Non-pigmented ciliary epithelial cell (primary cell): ENCODE measurements at places on chromosomes 7 and 10.
A peak's percentile ranks its signal among the peaks of the same experiment; 100 is the strongest.

GRCh38 chr10:61990761-61991135 lies 89.2 kb downstream of the ARID5B start:
- no peak for DNase-seq

DNA sequence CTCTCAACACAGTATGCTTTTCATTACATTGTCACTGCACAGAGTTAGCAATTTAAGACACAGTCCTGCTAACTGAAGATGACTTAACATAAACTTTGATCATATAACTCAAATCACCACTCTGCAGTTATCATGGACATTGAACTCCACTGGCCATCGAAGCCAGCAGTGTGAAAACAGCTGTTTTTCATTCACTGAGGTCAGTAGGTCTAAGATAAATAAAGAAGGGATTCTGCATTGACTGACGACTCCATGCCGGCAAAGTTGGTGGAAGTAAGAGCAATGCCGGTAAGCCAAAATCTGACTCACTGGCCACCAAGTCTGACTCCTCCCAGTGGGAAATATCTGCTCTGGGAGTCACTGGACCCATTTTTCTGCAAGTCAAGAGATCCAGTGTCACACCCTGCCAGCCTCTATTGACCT lies 449.9 kb upstream of the ANKRD30A start:
- peak; percentile 63 for DNase-seq

- no peak for DNase-seq
Observed at GRCh38 chr10:102658802-102659201, 14.5 kb downstream of the TRIM8 start.

GRCh38 chr10:16699435-16700057 lies 117.7 kb downstream of the RSU1 start:
- no peak for DNase-seq

DNA sequence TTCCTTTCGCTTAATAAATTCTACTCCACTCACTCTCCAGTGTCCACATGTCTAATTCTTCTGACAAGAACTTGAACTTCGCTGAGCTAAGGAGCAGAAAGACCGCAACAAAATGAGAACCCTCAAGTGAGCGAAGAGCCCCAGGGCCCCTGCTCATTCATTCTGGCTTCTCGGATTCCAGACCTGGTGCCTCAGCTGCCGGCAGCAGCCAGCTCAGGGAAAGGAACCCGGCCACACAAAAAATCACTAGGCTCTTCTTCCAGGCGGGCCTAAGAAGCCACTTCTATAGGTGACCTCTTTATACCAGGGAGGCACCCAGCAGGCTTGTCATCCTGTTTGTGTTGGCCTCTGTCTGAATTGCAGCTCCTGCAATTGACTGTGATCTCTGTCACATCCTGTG lies 33.3 kb downstream of the OTUD1 start:
- DNase-seq = no peak

GRCh38 chr10:80466724-80467326 lies 12.7 kb downstream of the TSPAN14 start:
- DNase-seq = no peak

GRCh38 chr10:13559124-13559700 lies 27.6 kb upstream of the PRPF18 start:
- no peak for DNase-seq

DNA sequence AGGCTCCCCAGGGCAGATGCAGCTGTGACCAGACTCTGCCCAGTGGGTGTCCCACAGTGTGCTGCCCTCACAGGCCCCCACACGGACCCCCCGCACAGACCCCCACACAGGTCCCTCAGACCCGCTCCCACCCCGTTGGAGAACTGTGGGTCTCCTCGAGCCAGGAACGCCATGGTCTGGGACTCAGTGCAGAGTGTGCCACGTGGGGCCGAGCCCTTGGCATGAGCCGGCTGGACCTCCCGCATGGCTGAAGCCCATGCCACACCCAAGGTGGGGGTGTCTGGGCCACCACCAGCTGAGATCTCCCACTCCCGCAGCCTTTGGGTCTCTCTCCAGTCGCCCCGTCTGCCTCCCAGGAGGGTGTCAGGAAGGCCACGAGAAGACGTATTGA lies 34.3 kb downstream of the JAKMIP3 start:
- DNase-seq = no peak

- no peak for DNase-seq
Observed at GRCh38 chr7:94594882-94595281, 61.1 kb downstream of the SGCE start.

DNA sequence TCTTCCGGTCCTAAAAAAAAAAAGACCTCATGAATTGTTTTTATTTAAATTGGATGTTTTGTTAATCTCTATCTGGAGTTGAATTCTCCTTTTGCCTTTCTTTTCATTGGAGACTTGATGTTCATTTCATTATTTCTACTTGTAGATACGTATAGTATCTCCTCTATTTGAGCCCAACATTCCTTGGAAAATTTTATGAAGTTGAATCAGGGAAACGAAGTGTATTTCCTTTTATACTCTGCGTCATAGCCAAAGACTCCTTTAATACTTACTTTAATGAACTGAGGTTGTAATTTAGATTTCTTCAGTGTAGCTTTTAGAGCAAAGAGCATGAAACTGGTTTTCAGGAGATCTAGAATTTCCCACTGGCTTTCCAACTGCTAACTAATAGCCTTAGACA lies 132.4 kb downstream of the KIAA1217 start:
- no peak for DNase-seq

- DNase-seq = no peak
Observed at GRCh38 chr10:69848454-69848853, 46.7 kb downstream of the COL13A1 start.

DNA sequence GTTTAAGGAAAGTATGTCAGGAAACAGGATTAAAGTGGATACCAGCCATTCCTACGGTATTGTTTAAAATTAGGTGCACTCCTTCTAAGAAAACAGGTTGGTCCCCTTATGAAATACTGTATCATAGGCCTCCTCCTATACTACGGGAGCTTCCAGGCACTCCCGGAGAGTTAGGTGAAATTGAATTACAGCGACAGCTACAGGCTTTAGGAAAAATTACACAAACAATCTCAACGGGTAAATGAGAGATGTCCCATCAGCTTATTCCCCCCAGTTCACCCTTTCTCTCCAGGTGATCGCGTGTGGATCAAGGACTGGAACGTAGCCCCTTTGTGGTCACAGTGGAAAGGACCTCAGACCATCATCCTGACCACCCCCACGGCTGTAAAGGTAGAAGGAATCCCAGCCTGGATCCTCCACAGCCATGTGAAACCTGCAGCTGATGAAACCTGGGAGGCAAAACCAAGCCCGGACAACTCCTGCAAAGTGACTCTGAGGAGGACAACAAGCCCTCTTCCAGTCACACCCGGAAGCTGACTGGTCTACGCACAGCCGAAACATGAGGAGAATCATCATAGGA lies 25.1 kb upstream of the GHITM start:
- no peak for DNase-seq

DNA sequence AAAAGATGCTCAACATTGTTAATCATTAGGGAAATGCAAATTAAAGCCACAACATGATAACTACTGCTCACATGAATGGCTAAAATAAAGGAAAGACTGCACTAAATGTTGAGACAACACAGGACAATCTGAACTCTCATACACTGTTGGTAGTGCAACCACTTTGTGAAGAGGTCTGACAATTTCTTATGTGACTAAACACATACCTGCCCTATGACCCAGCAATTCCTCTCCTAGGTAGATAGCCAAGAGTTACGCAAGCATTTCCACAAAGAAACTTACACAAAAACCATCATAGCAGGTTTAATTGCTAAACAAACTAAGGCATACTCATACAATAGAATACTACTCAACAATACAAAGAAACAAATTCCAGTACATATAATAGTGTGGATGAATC lies 41.8 kb upstream of the HERPUD2 start:
- no peak for DNase-seq

DNA sequence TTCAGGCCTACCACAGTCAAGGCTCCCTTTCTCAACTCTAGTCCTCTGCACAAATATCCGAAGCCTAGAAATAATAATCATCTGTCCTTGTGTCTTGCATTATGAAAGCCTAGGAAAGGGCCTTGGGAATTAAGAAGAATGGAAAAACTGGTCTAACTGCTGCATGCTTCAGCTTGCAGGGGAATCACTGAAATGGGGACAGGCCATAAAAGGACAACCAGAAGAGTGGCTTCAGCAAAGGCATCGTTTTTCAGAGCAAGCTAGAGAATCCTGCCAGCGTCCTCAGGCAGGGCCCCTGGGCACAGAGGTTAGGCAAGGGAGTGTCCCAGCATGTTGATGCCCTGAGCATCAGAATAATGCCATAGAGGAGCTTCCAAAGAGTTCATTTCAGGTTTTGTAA lies 13.2 kb downstream of the ERVW-1 start:
- DNase-seq = no peak

DNA sequence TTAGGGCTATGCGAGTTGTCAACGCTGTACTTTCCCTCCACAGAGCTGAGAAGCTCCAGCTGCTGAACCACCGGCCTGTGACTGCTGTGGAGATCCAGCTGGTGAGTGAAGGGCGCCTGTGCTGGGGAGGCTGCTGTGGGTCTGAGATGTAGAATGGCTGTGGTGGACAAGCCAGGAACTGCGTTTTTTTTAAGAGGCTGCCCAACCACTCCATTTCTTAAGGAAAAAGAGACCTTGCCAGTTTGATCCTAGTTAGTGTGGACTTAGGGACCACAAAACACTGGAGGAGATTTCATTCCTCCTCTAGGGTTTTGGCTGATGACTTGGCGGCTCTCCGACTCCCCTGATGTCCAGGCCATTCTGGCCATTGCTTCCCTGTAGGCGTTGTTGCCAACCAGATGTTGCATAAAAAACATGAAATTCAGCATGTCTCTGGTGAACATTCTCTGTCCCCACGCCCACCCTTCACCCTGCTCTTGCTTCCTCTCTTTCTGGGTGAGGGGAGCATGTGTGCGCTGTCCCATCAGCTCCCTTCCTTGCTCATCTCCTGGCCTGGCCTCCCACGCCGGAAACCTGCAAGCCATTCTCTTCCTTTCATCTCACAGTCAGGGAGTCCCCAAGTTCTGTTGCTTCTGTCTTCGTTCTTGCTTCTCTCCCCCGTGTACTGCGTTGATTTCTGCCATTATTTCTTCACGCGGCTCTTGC lies 30.9 kb downstream of the CRCP start:
- no peak for DNase-seq

- no peak for DNase-seq
Observed at GRCh38 chr7:21754963-21755362, 190.7 kb downstream of the CDCA7L start.

DNA sequence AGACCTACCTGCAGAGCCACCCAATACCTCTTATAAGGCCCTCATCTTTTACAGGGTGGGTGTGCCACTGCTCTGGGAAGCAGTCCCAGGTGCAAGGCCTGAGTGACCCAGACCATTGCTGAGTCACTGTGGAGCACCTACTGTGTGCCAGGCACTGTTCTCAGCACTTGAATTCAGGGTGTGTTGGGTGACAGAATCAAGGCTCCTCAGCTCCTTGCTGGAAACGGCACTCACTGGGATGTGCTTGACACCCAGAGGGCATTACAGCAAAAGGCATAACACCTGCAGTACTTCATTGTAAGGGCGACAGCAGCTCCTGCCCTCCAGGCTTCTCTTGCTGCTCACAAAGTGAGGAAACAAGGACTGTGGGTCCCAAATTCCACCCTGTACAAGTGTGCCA lies 7.1 kb downstream of the CAMK2B start:
- DNase-seq = no peak

DNA sequence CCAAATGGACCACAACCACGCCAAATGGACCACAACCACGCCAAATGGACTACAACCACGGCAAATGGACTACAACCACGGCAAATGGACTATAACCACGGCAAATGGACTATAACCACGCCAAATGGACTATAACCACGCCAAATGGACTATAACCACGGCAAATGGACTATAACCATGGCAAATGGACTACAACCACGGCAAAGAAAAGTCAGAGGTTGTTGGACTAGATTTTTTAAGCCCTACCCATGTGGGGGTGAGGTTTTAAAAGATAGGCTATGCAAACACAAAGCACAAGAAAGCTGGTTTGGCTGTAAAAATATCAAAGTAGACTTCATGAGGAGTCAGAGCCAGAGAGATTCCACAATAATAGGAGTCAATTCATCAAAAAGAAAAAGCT lies 55.8 kb downstream of the NCAPG2 start:
- no peak for DNase-seq

DNA sequence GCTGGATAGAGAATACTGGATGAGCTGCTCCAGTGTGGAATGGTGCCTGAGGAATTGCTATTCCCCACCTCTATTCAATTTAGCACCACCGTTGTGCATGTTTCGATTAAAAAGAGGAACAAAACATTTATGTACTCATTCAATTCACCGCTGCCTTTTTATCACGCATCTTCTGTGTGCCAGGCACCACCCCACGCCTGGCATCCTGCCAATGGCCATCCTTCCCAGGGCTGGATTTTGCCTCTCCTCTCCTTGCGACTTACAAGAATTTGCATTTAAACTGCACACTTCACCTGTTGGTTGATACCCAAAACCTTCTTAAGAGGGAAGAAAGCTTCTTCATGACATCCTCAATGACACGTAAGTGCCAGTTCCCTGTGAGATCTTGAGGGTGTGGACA lies 110.2 kb upstream of the DPP6 start:
- no peak for DNase-seq

- no peak for DNase-seq
Observed at GRCh38 chr10:76631884-76632766, 1005.5 kb downstream of the KCNMA1 start.

DNA sequence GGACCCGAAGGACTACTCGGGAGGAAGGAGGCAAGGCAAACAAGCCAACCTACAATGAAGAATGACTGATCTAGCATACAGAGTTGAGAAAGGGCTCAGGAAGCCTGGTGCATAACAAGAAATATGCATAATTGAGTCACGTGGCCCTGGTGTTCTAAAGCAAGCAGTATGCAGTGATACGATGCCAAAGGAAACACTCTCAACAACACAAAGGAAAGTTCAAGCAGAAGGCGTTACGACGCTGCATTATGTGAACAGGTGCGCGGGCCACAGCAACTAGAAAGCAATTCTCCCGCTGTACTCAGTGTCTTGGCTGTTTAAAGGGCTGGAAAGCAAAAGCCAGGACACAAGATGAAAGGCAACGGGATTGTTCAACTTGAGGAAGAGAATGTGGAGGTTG lies 100.8 kb downstream of the PRTFDC1 start:
- DNase-seq = no peak

DNA sequence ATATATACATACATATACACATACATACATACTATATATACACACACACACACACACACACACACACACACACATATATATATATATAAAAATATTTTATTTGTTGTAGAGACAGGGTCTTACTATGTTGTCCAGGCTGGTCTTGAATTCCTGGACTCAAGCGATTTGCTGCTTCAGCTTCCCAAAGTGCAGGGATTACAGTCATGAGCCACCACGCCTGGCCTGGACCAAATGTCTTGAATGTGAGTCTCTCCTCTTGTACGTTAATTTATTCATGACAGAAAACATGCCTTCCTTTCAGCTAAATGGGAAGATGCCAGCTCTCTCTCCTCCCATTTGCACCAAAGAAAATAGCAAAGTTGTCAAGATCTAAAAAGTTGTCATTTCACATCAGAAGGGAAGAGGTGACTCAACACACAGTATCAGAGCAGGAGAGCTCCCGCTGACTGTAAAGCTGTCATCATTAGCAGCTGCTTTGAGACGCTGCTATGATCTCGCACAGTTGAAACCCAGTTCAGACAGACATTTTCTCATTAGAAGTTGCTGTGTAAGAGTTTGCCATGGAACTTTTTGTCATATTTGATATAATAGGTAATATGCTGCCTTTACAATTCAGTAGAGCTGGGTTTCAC lies 224.3 kb downstream of the SFMBT2 start:
- DNase-seq = no peak
